Fibroblast of skin of left quadriceps (primary cell): ENCODE measurements at places on chromosomes 7 and 10.

DNA sequence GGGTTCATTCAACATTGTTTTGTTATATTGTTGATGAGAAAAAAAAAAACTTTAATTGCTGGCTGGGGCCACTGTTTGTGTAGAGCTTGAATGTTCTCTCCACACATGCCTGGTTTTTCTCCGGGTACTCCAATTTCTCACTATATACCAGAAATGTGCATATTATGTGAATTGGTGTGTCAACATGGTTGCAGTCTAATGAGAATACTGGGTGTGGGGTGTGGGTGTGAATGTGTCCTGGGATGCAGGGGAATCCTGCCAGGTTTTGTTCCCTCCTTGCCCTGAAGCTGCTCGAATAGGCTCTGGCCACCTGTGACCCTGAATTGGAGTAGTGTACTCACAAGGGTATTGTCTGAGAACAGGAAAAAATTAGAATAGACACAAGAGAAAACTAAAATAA, 81.4 kb downstream of the VIM start:
- no peak for DNase-seq

- no peak for DNase-seq
These were observed 1039.5 kb upstream of the SORCS1 start for GRCh38 chr10:108203905-108204527.

DNA sequence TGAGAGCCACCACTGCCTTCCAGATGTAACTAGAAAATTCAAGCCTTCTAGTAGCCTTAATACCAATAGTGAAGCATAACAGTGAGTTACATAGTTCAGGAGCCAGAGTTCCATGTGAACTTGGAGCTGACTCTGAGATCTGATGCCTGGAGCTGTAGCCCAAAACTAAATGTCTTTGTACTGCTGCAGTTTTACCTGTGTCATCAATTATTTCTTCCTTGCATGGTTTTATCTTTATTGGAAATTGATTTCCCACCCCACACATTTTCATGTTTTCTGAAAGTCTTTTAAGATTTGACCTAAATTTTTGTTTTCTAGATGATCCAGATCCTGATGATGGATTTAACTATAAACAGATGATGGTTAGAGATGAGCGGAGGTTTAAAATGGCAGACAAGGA, 17.0 kb downstream of the OPN1SW start:
- DNase-seq: no peak

DNA sequence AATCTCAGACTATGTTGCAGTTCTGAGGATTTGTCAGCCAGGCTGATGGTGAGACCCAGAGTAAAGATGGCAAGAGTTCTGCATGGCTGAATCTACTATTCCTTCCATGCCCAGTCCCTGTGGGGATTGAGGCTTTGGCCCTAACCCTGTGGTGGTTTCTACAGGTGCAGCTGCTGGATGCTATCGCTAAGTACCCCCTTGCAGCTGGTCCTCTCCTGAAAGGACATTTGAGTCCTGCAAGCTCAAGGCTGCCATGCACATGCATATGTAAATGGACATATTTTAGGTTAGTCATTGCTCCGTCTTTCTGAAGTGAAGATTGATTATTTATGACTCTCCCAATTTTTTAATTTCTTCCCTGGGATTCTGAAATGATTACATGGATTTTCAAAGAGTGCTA, 1122.2 kb upstream of the CELF2 start:
- DNase-seq: no peak

DNA sequence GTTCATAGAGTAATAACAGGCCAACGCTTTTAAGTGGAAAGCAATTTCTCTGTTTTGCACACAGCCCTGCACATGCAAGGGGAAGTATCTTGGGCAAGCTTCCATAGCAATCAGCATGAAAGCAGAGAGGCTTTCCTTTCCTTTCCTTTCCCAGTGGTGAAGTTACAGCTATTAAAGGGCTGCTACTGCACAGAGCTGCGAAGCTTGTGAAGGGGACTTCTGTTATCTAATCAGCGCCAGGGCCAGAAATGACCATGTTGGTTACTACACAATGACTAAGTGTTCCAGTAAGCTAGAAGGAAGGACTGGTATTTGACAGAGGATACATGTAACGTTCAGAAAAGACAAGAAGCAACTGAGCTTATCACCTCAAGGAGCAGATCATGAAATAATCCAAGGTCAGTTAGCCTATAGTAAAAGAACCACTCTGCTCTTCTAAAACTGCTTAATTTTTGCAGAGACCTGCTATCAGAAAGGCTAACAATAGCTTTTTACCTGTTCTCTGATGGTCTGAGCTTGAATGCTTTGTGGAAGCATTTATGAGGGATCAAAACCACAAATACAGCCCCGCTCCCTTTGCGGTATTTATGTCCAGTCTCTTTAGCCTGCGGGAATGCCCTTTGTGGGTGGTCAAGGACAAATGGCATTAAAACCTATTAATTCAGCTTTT, 45.9 kb downstream of the SGMS1 start:
- no peak for DNase-seq

GRCh38 chr10:48500771-48501170, 104.1 kb downstream of the ARHGAP22 start:
- no peak for DNase-seq

DNA sequence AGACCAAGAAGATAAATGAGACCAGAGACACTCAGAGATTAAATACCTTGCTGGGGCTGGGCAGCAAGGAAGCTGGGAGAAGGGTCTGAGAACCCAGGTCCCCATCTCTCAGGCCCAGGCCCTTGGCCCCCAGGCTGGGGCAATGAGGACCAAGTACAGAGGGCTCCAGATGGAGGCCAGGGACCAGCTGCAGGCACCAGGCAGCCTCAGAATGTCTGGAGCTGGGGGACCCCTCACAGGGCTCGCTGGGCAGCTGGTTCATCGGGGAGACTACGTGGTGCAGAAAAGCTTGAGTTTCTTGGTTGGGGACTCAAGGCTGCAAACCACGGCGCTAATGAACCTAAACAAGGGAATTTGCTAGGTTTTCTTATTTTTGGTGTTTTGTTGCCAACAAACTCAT, 75.6 kb downstream of the PRKAG2 start:
- DNase-seq: no peak

DNA sequence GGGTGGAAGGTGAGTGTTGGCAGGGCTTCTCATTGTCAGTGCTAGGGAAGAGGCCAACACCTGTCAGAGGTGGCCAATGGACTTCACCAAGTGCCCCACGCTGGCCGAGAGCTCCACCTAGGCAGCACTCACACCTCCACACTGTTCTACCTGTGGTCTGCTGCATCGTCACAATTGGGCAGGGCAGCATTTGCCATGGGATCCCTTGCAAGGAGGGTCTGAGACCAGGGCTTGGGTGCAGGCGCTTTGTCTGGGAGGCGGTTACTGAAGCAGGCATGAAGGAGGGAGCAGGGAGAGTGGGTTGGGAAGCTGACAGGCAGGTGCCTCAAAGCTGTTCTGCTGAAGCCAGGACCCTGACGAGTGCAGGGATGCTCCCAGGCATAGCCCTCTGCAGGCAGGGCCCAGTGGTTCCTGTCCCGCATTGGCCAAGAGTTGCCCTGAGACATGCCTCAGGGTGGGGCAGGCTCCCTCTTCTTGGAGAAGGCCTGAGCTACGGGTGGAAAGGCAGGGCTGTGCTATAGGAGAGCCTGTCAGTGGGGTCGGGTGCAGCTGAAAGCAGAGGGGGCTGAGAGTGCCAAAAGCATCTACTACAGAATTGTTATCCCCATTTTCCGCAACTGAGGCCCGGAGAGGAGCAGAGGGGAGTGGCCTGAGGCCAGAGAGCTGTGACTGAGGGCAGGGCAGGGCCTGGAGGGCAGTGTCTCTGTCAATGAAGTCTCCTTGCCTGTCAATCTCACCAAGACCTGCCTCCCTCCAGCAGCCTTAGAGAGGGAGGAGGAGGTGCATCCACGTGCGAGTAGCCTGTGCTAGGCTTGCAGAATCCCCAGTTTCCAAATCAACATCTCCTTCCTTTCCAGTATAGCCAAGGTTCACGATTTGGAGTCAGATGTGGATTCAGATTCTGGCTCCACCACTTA, 4.0 kb downstream of the RBP3 start:
- no peak for DNase-seq

DNA sequence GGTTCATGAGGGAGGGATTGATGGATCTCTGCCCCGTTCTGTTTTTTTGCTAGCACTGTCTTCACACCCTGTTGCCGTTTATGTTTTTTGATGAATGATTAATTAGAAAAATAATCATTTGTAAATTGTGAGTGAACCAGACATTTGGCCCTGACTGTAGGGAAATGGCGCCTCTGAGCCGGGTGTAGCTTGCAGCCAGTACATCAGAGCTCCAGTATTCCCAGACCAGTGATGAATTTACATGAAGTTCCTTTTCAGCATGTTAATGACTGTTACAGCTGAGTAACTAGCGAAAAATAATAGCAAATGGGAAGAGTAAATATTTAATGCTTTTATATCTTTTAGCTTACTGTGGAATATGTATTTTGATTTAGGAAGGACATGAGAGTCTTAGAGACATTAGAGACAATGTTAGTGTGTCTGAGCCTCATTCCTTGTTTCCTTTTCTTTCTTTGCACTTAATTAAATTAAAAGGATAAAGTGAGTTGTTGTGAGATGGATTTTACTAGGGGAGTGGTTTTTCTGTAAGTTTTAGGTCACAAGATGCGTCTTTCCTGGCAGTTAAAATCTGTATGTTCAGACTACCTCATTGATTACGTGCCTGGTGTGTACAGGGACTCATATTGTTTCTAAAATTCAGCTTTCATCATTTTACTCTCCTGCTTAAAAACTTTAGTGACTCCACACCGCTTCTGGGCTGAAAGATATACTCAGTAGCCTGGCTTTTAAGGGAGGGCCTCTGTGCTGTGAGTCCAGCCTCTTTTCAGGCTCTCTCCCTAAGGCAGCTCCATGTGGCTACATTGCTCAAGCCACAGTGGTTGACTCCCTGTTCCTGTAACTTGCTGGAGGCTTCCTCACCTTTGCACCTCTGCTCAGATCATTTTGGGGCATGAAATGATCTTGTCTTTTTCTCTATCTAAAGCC, 86.4 kb downstream of the AUTS2 start:
- DNase-seq: no peak

DNA sequence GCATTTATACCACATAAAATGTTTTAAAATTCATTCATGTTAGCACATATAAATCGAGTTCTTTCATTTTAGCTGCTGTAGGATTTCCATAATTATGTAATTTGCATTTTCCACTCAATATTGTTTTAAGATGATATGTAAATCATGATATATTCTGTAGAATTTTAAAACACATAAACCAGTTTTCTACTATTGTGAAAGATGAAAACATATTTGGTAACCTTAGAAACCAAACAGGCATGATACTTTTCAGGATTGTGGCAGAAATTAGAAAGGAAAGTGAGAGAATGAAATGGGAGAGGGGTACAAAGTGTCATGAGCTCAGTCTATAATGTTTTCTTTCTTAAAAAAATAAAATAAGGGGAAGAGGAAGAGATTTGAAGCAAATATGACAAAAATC, 269.3 kb downstream of the PPP1R3A start:
- no peak for DNase-seq

DNA sequence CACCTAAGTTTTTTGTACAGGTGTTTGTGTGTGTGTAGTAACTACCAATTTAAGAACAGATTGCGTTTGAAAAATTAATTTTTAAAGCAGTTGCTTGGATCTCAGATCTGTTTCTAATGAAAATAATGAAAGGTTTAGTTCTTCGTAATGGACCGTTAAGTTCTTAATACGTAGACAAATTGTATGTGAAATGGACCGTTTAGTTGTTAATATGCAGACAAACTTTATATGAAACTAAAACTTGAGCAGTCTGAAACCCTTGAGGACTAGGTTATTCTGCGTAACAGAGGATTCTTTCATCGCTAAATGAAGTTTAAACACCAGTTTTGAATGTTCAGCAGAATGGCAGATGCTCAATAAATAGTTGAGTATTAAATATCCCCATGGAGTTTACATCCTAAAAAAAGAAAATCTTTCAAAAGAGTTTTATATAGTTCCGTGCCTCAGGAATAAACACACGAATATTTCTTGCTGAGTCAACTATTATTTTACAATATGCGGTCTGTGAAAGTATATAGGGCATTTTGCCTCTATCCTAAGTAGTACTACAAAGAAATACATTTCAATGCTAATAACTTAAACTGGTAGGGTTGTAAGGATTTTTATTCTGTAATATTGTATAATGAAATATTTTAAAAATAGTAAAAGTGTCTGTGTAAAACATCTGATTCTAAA, 1.2 kb downstream of the DBF4 start:
- no peak for DNase-seq

DNA sequence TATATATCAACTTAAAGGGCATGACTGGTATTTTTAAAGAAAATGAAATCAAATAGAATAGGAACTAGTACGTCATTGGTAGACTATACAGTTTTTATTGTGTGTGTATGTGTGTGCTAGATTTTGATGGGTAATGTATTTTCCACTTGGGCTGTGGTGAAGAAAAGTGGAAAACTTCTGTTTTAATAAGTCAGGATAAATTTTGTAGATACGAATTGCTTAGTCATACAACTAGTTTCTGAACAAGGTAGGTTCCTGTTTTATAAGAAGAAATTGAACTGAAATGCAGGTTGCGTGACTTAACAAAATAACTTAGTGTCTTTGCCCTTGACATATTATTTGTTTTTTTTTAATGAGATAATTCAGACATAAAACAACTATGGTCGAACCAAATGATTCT, 24.3 kb downstream of the UBN2 start:
- no peak for DNase-seq

GRCh38 chr10:47339759-47340607, 8.2 kb upstream of the RBP3 start:
- no peak for DNase-seq

DNA sequence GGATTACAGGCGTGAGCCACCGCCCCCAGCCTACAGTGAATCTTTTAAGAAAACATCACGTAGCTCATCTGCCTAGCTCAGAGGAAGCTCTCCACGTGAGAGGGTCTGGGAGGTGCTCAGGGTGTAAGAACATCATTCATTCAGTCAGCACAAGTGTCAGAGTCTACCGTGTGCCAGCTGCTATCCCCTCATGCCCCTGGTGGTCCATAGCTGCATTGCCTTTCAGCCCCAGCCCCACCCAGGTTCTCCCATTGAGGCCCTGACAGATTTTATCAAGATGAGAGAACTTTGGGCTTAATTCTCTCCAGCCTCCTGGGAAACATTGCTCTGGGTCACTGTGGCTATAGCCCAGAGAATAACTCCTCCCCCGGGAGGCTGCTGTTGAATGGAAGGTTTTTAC, 45.1 kb downstream of the ZNF503 start:
- DNase-seq: no peak

- no peak for DNase-seq
These were observed 71.8 kb upstream of the RPA3 start for GRCh38 chr7:7790041-7790741.

DNA sequence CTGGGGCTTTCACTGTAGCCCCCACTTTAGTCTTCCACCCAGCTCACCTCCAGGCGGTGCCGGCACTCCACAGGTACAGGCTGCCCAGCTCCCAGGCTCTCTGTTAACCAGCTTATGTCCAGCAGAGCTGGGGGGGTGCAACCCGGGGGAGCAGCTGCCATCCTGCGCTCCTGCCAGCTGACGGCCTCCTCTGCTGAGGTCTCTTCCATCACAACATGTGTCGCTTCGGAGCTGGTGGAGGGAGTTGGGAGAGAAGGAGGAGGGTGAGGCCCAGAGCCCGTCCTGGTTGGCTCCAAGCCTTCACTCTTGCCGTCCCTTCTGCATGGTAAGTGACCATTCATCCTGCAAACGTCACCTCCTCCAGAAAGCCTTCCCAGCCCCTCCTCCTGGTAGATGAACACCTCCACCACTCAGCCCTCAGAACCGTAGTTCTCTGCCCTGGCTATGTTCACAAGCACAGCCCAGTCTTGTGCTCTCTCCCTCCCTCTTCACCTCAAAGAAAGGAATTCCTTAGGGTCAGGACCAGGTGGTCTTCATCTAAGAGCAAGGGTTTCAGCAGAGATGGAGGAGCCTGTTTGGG, 1.6 kb downstream of the POLM start:
- no peak for DNase-seq
